ENCODE measurements at places on chromosomes 3 and 15.

- DNase-seq: no peak
Observed at GRCh38 chr15:56410721-56411120, 45.5 kb downstream of the TEX9 start.

DNA sequence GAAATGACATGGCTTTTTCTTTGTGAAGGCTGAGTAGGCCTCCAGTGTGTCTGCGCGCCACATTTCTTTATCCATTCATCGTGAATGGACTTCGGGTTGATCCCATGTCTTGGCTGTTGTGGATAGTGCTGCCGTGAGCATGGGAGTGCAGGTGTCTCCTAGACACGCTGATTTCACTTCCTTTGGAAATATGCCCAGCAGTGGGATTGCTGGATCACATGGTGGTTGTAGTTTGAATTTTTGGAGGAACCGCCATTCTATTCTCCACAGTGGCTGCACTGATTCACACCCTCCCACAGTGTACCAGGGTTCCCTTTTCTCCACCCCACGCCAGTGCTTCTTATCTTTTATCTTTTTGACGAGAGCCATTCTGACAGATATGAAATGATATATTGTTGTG, 171.7 kb downstream of the NSMCE3 start:
- DNase-seq: no peak

DNA sequence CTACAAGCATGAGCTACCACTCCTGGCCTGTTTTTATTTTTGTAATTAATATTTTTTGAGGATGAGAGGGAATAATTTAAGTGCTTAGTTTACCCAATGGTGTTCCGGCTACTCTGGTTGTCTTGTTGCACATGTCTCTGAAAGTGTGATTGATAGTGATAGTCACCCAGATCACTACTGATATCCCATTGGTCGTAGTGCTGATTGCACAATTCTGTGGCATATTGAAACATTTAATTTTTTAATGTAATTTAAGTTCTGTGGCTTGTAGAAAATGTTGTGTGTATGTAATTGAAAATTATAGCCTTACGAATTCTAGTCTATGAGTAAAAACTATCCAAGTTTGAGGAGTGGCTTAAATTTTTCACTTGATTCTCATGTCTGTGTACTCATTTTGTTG, 11.9 kb downstream of the ARIH2 start:
- no peak for DNase-seq

DNA sequence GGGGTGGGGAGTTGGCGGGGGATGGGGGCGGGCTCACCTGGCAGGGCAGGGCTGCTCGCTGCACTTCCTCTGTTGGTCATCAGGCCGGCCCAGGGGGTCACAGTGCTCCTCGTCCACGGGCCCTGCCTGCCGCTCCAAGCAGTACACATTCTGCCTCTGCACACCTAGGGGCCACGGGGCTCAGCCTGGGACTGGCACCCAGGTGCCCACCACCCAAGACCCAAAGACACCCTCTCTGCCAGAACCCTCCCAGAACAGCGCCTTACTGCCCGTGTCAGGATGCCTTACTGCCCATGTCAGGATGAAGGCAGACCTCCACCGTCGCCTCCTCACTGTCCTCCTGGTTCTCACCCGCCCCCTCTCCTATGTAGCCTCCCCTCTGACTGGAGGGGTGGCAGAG, 43.2 kb downstream of the ADAMTS7 start:
- DNase-seq: no peak

GRCh38 chr3:43768381-43768973, 77.7 kb downstream of the ABHD5 start:
- DNase-seq: no peak

GRCh38 chr15:79677241-79677640, 219.6 kb downstream of the MTHFS start:
- no peak for DNase-seq

DNA sequence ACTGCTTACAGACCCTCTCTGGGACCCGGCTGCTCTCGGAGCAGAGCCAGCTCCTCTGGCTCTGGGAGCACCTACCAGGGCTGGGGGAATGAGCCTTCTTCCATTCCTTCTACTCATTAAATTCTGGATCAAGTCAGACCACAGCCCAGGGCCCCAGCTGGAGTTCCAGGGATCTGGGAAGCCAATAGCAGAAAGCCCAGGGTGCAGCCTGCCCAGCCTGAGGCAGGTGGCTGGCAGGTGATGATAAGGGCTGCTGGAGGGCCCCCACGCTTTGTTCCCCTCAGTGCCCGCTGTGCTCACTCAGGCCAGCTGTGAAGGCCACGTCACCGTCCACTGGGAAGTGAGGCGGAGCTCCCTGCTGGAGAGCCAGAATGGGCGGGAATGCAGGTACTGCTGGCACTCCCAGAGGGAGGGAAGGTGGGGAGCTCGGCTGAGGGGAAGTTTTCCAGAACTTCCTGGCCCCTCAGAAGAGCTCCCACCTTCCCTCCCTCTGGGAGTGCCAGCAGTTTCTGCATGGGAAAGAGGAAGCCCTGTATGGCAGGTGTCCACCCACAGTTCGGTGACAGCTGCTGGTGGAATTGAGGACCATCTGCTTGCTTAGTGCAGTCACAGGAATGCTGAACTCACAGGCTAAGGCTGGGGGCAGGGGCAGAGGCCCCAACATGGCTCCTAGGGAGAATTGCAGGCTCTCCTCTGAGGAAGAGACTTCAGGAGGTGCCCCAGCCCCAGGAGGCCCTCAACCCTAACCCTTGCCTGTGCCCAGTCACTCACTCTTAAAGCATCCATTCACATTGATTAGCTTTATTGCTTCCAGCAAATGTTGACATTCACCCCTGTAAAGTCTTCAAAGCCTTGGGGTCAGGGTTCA, 12.6 kb upstream of the RTP3 start:
- DNase-seq: peak; percentile 35

DNA sequence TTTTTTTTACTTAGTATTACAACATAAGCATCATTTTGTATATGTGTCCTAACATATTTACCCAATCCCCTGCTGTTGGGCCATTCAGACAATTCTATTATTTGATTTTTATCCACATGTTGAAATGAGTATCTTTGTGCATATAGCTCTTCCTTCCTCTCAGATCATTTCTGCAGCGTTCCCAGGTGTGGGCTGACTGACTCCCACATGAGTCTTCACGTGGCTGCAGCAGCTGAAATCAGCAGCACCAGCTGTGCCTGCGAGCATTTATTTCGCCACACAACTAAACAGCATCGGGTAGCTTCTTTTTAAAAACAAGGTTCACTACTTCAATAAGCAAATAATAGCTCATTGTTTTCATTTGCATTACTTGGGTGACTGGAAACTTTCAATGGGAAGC, 44.5 kb upstream of the PDE8A start:
- no peak for DNase-seq

DNA sequence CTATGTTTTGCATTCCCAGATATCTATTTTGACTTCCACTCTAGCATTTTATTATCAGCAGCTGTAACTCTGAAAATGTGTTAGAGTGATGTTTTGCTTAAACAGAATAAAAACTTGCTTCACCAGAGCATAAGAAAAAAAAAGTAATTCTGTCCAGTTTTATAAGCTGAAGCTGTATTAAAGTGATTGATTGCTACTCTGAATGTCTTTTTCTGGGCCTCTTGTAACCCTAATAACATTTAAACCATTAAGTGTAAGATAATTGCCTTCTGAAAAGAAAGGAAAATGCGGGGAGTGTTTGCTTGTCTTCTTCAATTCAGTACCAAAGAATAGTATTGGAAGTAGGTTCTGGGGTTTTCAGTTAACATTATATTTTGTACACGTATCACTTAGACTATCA, 57.9 kb upstream of the UBE2E1 start:
- DNase-seq: no peak

- no peak for DNase-seq
Observed at GRCh38 chr3:37751967-37752648, 109.6 kb upstream of the CTDSPL start.

- DNase-seq: no peak
Observed at GRCh38 chr15:72511536-72511935, 37.4 kb downstream of the ARIH1 start.

- no peak for DNase-seq
Observed at GRCh38 chr3:113174801-113175485, 36.4 kb upstream of the BOC start.

DNA sequence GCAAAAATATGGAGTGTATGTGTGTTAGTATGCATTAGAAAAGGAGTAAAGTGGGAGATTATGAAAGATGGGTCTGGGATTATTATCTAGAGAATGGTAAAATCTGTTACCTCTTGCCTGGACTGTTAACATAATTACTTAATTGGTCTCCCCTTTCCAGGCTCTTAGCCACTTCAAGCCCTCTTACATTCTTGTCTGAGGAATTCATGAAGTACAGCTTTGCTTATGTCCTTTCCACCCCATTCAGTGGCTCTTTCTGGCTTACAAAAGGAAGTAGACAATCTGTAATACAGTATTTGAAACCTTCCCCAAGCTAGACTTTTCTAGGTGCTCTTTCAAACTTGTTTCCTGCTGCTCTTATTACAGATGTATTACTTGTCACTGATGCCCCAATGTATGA, 129.8 kb downstream of the MBNL1 start:
- DNase-seq: no peak

GRCh38 chr3:122893282-122893681, 98.4 kb downstream of the SLC49A4 start:
- DNase-seq: no peak

DNA sequence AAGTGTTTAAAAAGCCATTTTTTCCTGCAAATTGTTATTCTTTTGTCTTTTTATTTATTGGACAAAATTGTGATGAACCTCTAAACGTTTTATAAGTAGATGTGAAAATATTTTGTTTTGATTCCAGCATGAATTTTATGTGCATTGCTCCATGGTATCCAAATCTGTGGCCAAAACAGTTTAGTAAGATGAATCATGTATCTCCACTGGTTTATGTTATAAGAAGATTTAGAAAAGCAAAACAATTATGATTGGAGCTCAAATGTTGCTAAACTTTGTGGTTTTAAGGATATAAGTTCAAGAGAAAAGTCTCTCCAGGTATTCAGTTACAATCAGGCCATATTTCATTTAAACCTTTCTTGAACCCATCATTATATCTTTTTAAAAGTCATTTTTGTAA, 80.9 kb downstream of the NECTIN3 start:
- DNase-seq: no peak

GRCh38 chr3:71131375-71132314, 451.9 kb downstream of the FOXP1 start:
- DNase-seq: no peak

DNA sequence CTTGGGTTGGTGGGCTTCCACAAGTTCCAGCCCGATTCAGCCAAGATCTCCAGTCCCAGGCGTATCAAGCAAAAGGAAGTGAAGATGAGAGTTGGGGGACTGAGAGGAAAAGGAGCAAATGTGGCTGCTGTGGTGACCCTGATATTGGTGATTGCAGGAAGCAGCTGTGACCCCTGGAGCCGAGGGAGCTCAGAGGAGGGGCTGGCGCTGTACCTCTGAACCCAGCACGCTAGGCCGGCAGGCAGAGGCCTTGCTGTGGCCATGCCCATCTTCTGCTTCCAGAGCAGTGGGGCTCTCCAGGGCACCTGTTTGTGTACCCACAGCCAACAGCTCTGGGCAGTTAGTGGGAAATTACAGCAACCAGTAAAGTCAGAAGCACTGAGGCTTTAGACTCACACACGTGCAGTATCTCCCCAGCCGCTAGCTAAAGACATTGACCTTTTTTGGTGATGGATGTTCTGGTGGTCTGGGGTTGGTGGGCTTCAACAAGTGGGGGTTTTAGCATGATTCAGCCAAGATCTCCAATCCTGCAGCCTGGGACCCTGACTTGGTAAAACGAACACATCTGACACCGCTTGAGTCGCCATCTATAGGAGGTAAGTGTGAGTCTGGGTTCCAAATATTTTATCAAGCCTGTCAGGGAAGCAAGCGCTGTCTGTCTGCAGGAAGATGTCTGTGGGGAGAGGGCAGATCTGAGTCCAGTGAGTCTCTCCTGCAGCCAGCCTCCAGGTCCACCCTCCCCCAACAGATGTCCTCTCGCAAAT, 33.1 kb downstream of the TM2D3 start:
- DNase-seq: no peak

- DNase-seq: no peak
Observed at GRCh38 chr3:145939431-145939830, 221.6 kb downstream of the PLOD2 start.
